Natural killer cell (primary cell): ENCODE measurements at places on chromosomes 11 and 22. TPM values are rescaled to one million over a fixed set of nuclear protein-coding genes. Genes with fewer than 3 reads are reported as not detected.

GRCh38 chr22:28175730-28176492 is 256.9 kb upstream of the PITPNB start:
- H3K36me3 ChIP-seq = no peaks in the 10 kb centered on the region
- no peak for DNase-seq
- no peak overlapping the region for H3K27ac ChIP-seq
- H3K27me3 ChIP-seq = no peaks in the 10 kb centered on the region
- no peaks in the 10 kb centered on the region for H3K4me1 ChIP-seq
- no peak overlapping the region for H3K4me3 ChIP-seq

GRCh38 chr22:24819911-24820461 is 14.0 kb downstream of the SGSM1 start:
- H3K27ac ChIP-seq = no peak overlapping the region
- H3K4me3 ChIP-seq = no peak overlapping the region
- H3K36me3 ChIP-seq = no peaks in the 10 kb centered on the region
- no peaks in the 10 kb centered on the region for H3K27me3 ChIP-seq

- H3K27me3 ChIP-seq = peaks cover 2% of the 10 kb centered on the region
- H3K36me3 ChIP-seq = no peaks in the 10 kb centered on the region
- H3K27ac ChIP-seq = no peak overlapping the region
- no peak for DNase-seq
These were observed 66.8 kb downstream of the PRR5L start for GRCh38 chr11:36362902-36363301.

DNA sequence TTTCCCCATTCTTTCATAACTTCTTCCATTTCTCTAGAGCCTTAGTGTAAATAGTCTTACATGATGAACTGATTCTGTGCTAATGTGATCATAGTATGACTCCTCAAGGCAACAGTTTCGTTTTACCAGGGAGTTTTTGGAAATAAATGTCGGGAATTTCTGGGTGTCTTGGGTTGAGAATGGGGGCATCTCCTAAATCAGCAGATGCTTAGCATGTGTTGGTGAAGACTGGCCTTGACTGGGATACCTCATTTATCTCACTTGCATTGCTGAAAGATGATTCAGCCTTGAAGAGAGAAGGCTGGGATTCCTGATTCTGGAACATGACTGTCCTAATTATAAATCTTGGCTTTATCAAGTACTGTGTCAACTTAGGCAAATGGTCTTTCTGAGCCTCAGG is 115.7 kb upstream of the C11orf87 start:
- H3K4me1 ChIP-seq = no peaks in the 10 kb centered on the region
- no peaks in the 10 kb centered on the region for H3K27me3 ChIP-seq
- H3K27ac ChIP-seq = no peak overlapping the region

- no peaks in the 10 kb centered on the region for H3K36me3 ChIP-seq
- DNase-seq = no peak
- no peak overlapping the region for H3K27ac ChIP-seq
- no peaks in the 10 kb centered on the region for H3K4me1 ChIP-seq
- no peaks in the 10 kb centered on the region for H3K27me3 ChIP-seq
- H3K4me3 ChIP-seq = no peak overlapping the region
These were observed 47.8 kb downstream of the FANCF start for GRCh38 chr11:22577854-22578253.

DNA sequence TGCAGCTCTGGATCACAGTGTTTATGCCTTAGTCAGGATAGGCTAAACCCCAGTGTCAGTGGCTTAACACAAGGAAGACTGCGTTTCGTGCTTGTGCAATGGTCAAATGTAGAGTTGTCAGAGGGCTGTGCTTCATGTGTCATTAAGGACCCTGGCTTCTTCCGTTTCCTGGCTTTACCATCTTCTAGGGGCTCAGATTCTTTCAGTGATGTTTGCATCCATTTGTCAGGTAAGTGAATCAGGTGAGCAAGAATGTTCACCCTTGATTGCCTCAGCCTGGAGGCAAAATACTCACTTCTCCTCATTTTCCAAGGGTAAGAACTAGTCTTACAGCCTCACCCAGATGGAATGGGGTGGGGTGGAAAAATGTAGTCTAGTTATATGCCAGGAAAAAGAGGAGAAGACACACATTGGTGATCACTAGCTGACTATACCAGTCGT is 20.5 kb upstream of the AMOTL1 start:
- no peak for DNase-seq
- H3K27me3 ChIP-seq = no peaks in the 10 kb centered on the region
- no peak overlapping the region for H3K4me3 ChIP-seq
- no peak overlapping the region for H3K27ac ChIP-seq
- no peaks in the 10 kb centered on the region for H3K36me3 ChIP-seq
- H3K4me1 ChIP-seq = no peaks in the 10 kb centered on the region

DNA sequence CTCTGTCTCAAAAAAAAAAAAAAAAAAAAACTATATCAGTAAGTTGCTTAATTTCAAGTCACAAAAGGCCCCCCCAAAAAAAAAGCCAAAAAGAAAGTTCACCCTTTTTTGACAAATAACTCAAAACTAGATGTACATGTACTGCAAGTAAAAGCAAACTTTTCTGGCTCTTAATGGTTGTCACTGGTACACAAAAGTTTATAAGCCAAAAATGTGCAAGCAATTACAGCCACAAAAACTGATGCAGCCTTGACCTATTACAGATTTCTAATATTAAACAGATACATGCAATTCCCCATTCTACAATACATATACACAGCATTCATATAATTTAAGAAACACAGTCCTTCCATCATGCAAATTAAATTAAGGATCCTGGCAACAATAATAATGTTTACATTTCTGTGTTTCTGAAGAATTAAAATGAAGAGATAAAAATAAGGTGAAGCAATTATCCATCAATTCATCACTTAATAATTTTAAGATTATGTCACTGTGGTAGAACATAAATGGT is 18.6 kb downstream of the PICALM start:
- no peak overlapping the region for H3K27ac ChIP-seq
- H3K4me3 ChIP-seq = no peak overlapping the region
- H3K27me3 ChIP-seq = no peaks in the 10 kb centered on the region

DNA sequence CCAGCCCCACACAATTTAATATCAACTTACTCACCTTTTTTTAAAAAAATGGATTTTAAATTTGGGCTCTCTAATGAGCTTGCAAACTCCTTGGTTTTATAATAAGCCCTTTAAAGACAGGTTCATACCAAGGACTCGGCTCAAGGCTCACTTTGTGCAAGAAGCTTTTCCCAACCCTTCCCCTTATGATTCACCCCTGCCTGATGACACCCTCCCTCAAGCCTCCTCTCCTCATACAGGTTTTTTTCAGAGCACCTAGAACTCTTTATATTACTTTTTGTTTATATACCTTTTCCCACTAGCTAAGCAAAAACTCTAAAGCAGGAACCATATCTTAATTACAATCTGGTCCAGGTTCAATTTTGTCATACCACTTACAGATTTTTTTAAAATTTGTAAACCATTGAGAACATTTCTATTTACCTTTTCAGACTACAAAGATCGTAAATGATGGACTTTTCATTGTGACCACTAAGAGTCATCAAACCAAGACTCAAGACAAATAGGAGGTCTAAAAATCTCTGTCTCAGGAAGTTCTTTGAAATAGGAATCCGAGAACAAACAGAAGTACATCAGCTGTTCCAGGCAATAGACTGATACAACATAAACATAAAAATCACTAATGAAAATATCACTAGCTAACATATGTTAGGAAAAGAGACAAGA is 13.1 kb upstream of the EXPH5 start:
- H3K27me3 ChIP-seq = peaks cover 2% of the 10 kb centered on the region
- H3K27ac ChIP-seq = no peak overlapping the region
- H3K36me3 ChIP-seq = no peaks in the 10 kb centered on the region
- no peak for DNase-seq

GRCh38 chr22:20061481-20061861 is 18.6 kb upstream of the DGCR8 start:
- no peak overlapping the region for H3K4me3 ChIP-seq
- no peaks in the 10 kb centered on the region for H3K27me3 ChIP-seq
- peaks cover 48% of the 10 kb centered on the region for H3K36me3 ChIP-seq
- peaks cover 21% of the 10 kb centered on the region for H3K4me1 ChIP-seq
- H3K27ac ChIP-seq = no peak overlapping the region

DNA sequence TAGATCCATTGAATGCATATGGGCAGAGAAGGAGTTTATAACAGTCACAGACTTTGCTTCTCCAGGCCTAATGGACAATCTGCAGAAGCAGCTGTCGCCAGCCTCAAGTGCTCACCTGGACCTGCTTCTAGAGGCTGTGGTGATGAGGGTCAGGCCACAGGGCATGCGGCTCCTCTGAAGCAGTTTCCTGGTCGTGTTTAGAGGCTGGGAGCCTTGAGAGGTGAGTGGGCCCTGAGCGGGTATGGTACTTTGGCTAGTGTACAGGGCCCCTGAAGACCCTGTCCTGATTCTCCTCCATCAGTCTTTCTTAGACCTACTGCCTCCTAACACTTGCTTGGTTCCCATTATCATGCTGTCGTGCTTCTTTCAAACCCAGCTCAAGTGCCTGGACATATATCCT is 41.2 kb downstream of the NXPE2 start:
- H3K4me1 ChIP-seq = no peaks in the 10 kb centered on the region
- no peak overlapping the region for H3K27ac ChIP-seq
- no peaks in the 10 kb centered on the region for H3K27me3 ChIP-seq
- H3K36me3 ChIP-seq = no peaks in the 10 kb centered on the region
- no peak overlapping the region for H3K4me3 ChIP-seq

GRCh38 chr11:112593440-112593839 is 332.8 kb upstream of the PLET1 start:
- H3K36me3 ChIP-seq = no peaks in the 10 kb centered on the region
- DNase-seq = no peak
- no peaks in the 10 kb centered on the region for H3K27me3 ChIP-seq
- no peak overlapping the region for H3K27ac ChIP-seq

- H3K27me3 ChIP-seq = no peaks in the 10 kb centered on the region
- DNase-seq = no peak
- no peak overlapping the region for H3K27ac ChIP-seq
- H3K4me3 ChIP-seq = no peak overlapping the region
These were observed 50.5 kb downstream of the LRP5 start for GRCh38 chr11:68362801-68363379.

GRCh38 chr22:19636696-19637407 is 77.5 kb upstream of the SEPTIN5 start:
- no peaks in the 10 kb centered on the region for H3K36me3 ChIP-seq
- no peak overlapping the region for H3K27ac ChIP-seq
- no peaks in the 10 kb centered on the region for H3K4me1 ChIP-seq
- no peak for DNase-seq
- H3K4me3 ChIP-seq = no peak overlapping the region

DNA sequence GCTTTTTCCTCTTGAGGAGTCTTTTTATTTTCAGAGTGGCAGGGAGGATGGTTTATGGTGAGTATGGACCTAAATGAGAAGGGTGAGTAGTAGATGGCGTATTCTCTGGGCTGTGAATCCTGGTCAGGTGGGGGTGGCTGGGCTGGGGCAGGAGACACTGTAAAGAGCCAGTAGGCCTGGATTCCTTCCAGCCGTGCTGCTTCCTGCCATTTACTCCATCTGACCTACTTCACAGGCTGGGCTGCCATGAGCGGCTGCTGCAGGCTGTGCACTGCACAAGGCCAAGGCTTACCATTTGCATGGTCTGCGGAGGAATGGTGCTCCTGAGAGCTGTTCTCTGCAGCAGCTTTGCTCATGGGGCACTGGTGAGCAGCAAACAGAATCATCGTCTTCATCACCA is 297.6 kb downstream of the KIRREL3 start:
- H3K27me3 ChIP-seq = no peaks in the 10 kb centered on the region
- H3K36me3 ChIP-seq = no peaks in the 10 kb centered on the region
- DNase-seq = no peak
- H3K4me1 ChIP-seq = no peaks in the 10 kb centered on the region

- H3K4me1 ChIP-seq = no peaks in the 10 kb centered on the region
- H3K4me3 ChIP-seq = no peak overlapping the region
- H3K36me3 ChIP-seq = no peaks in the 10 kb centered on the region
- no peak overlapping the region for H3K27ac ChIP-seq
- H3K27me3 ChIP-seq = peaks cover 2% of the 10 kb centered on the region
These were observed 30.4 kb downstream of the COMMD9 start for GRCh38 chr11:36258730-36259360.

- no peak overlapping the region for H3K27ac ChIP-seq
- DNase-seq = no peak
- no peaks in the 10 kb centered on the region for H3K4me1 ChIP-seq
- no peak overlapping the region for H3K4me3 ChIP-seq
These were observed 45.5 kb upstream of the ME3 start for GRCh38 chr11:86717817-86718501.

DNA sequence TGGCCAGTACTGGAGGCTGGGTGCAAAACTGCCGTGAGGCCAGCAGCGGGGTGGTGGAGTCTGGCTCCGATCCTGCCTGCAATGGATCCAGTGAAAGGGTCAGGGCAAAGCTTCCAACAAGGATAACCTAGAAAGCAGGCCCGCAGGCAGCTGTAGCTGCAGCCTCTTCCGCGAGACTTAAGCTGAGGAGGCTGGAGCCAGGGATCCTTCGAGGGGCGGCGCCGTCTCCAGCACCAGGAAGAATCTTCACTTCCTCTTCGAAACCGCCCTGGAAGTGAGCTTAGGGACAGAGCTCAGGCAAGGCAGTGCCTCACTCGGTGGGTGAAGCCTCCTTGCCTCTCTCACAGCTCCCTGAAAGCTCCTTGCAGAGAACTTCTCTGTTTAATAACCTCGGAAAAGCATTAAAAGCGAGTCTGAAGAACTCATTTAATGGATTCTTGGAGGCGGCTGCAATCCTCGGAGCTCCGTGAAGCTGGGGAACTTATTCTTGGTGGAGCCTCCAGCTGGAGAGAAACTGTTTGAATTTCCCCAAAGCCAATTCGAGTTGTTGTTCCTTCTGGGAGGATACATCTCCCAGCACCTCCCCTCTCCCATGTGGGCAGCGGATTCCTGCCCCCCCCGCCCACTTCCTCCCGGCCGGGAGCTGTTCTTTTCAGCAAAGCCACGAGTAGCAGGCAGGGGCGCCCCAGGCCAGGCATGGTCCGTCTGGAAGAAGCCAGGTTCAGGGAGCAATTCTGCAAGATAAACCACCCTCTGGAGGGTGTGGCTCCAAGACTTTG is 169.9 kb downstream of the CTTN start:
- peaks cover 4% of the 10 kb centered on the region for H3K4me1 ChIP-seq
- no peak overlapping the region for H3K27ac ChIP-seq

The SEPTIN3 gene
- not detected for total RNA-seq

The MS4A12 gene
- total RNA-seq = not detected

The KCNK4 gene
- total RNA-seq = not detected

The NUDT22 gene
- 74.8 TPM for total RNA-seq

The PKNOX2 gene
- not detected for total RNA-seq

The STIM1 gene
- total RNA-seq = 175 TPM

The CHRM1 gene
- not detected for total RNA-seq

The NFAM1 gene
- total RNA-seq = 3.6 TPM

The KIAA1671 gene
- total RNA-seq = 24.0 TPM

The MS4A4A gene
- 1.6 TPM for total RNA-seq

The TMA7B gene
- 8.7 TPM for total RNA-seq

The CSNK2A3 gene
- 1.1 TPM for total RNA-seq

The OR56A1 gene
- total RNA-seq = not detected

The NPAS4 gene
- total RNA-seq = not detected

The IL18 gene
- 13.8 TPM for total RNA-seq

The OR10A2 gene
- total RNA-seq = not detected

The FXYD2 gene
- total RNA-seq = not detected

The CNTF gene
- total RNA-seq = 5.5 TPM

The SAA1 gene
- not detected for total RNA-seq
